GM23338 (cell line): ENCODE measurements at places on chromosomes 12 and 14. TPM values are rescaled to one million over a fixed set of nuclear protein-coding genes. Genes with fewer than 3 reads are reported as not detected.

GRCh38 chr14:94328196-94328595 is 5.1 kb upstream of the SERPINA6 start:
- no peak for DNase-seq

DNA sequence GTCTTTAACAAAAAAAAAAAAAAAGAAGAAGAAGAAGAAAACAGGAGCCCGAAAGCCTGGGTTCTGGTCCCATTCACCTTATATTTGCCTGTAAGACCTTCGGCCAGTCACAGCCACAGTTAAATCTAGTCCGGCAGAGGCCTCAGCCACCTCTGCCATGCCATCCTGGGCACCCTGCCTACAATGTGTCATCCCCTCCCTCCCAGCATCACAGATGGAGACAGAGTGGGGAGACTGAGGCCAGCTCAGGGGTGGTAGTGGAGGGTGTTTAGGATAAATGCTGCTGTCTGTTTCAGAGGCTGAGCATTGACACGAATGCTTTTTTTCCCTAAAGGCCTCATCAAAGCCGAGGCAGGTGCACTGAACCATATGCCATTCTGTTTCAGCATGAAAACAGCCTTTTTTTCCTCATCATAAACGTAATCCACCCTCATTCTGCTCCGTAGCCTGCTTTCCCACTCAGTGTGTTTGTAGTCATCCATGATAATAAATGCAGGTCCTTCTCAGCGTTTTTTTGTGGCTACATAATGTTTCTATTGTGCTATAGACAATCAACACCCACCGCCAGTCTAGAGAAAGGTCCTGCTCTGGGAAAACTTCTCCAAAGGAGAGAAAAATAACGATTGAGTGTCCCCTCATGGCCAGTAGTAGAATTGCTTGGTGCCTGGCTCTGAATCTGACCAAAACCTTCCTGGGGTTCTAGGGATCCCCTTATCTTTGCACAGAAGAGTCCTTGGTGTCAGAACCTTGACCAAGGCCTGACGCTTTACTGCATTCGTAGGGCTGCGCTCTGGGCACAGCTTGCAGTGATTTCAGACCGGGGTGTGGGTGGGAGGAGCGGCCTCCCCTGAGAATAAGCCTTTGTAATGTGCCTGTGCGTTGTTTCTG is 41.1 kb upstream of the TSPAN9 start:
- DNase-seq, result peak; percentile 42

GRCh38 chr14:101600891-101601605 is 39.8 kb downstream of the DIO3 start:
- DNase-seq, result no peak

- no peak for DNase-seq
Measured at GRCh38 chr14:69373104-69373503, 25.0 kb downstream of the ERH start.

DNA sequence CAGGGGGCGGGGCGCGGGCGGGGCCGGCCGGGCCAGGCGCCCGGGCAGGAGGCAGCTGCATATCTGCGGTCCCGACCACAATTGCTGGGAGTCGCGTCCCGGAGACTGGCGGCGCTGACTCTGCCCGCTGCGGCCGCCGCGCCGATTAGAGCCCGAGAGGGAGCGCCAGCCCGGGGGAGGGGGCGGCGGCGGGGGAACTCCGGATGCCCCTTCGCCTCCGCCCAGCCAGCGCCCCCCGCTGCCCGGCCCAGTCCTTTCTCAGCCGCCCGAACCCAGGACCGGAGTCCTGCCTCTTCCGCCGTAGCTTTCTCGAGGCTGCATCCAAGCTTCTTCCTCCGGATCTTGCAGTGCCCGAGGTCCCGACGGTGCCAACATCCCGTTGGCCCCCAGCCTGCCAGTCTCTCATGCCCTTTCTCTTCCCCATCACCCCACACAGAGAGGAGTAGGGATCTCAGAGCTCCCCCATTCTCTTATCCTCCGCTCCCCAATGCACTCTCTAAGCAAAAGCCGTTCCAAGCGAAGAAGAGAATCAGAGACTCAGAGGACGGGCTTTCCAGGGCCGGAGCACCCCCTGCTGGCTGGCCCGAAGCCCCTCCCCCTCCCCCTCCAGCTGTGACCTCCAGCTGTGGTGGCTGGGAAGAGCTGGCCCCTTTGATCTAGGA is 8.8 kb upstream of the SP7 start:
- peak; percentile 75 for DNase-seq

GRCh38 chr14:65303190-65303898 is 109.2 kb upstream of the FUT8 start:
- DNase-seq, result peak; percentile 26

DNA sequence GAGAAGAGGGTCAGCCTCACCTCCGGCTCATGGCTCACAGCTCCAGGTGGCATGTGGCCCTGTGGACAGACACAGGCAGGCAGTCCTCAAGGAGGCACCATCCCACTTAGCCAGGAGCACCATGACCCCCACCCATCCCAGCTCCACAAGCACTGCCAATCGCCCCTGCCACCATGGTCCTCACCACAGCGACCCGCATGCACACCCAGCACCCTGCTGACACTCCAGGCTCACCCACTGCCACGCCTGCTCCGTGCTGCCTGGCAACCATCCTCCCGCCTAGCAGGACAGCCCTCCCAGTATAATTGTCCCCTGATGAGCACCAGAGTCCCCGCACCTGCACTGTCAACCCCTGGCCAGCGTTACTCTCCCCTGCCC is 50.9 kb downstream of the TRPV4 start:
- DNase-seq, result no peak

Gene CLEC2A
- total RNA-seq, result not detected in 2 replicates

Gene RNF212B
- not detected in 2 replicates for total RNA-seq
